Neural progenitor cell (in vitro differentiated cells): ENCODE measurements at places on chromosomes 1 and 21. TPM values are rescaled to one million over a fixed set of nuclear protein-coding genes. Genes with fewer than 3 reads are reported as not detected.

DNA sequence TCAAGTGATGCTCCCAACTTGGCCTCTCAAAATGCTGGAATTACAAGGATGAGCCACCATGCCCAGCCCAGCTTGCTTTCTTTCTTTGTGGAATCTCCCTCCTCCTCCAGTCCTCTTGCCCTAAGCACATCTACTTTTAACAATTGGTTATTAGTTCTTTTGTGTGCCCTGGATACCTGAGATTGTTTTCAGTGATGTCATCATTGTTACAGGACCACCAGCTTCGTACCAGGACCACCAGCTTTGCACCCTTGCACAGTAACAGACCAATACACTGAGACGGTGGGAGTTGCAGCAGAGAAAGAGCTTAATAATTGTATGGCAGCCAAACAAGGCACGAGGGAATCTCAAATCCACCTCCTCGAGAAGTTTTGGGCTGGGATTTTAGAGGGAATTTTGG is 71.3 kb downstream of the CNIH3 start:
- peaks cover 1% of the 10 kb centered on the region for H3K4me1 ChIP-seq
- no peak for DNase-seq
- no peak overlapping the region for H3K27ac ChIP-seq
- no peaks in the 10 kb centered on the region for H3K36me3 ChIP-seq
- H3K4me3 ChIP-seq: no peak overlapping the region

AUNIP gene
- 15.2 and 17.1 TPM in 2 replicates for total RNA-seq

- no peak for DNase-seq
- H3K27ac ChIP-seq: no peak overlapping the region
- no peaks in the 10 kb centered on the region for H3K36me3 ChIP-seq
- H3K4me1 ChIP-seq: peaks cover 18% of the 10 kb centered on the region
- H3K27me3 ChIP-seq: peaks cover 35% of the 10 kb centered on the region
Observed at GRCh38 chr1:241419986-241420385, 63.0 kb upstream of the RGS7 start.

DNA sequence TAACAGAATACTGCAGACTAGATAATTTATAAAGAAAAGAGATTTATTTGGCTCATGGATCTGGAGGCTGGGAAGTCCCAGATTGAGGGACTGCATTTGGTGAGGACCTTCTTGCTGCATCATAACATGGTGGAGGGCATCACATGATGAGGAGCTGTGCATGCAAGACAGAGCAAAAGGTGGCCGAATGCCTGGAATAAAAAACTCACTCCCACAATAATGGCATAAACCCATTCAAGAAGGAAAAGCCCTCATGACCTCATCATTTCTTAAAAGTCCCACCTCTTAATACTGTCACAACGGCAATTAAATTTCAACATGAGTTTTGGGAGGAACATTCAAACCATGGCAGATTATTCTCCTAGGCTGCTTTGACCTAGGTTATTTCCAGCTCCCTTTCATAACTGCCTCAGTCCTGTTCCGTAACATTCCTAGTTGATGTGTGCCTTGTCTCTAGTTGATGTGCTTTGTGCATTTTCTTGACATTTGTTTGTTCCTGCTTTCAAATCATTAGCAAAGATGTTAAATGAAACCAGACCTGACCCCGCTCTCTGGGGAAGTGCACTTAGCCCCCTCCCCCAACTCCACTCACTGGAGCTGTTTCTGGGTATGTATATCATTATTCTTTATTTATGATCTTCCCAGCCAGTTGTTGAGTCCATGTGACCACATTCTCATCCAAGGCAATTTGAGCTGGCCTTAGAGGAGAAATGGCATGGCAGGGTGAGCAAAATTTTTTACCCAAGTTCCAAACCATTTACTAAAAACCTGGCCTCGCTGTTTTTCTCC is 148.5 kb downstream of the GDAP2 start:
- DNase-seq: no peak
- no peaks in the 10 kb centered on the region for H3K4me1 ChIP-seq
- no peaks in the 10 kb centered on the region for H3K27me3 ChIP-seq
- no peak overlapping the region for H3K4me3 ChIP-seq
- H3K27ac ChIP-seq: no peak overlapping the region

- H3K4me3 ChIP-seq: no peak overlapping the region
- H3K4me1 ChIP-seq: no peaks in the 10 kb centered on the region
- H3K27ac ChIP-seq: no peak overlapping the region
- no peaks in the 10 kb centered on the region for H3K27me3 ChIP-seq
- DNase-seq: no peak
Observed at GRCh38 chr21:44482581-44483287, 27.4 kb downstream of the LRRC3 start.

- H3K27ac ChIP-seq: no peak overlapping the region
- H3K27me3 ChIP-seq: no peaks in the 10 kb centered on the region
- H3K4me1 ChIP-seq: peaks cover 18% of the 10 kb centered on the region
- no peaks in the 10 kb centered on the region for H3K36me3 ChIP-seq
- peak; percentile 60 for DNase-seq
Observed at GRCh38 chr1:43885279-43885801, 48.3 kb upstream of the ARTN start.

- DNase-seq: no peak
- no peaks in the 10 kb centered on the region for H3K36me3 ChIP-seq
- H3K4me1 ChIP-seq: no peaks in the 10 kb centered on the region
- no peaks in the 10 kb centered on the region for H3K27me3 ChIP-seq
Observed at GRCh38 chr21:30447056-30447455, 7.0 kb downstream of the KRTAP15-1 start.

GRCh38 chr1:246583448-246584185 is 17.4 kb downstream of the CNST start:
- H3K4me3 ChIP-seq: no peak overlapping the region
- no peaks in the 10 kb centered on the region for H3K4me1 ChIP-seq
- no peak for DNase-seq
- H3K27ac ChIP-seq: no peak overlapping the region
- no peaks in the 10 kb centered on the region for H3K36me3 ChIP-seq
- no peaks in the 10 kb centered on the region for H3K27me3 ChIP-seq

DNA sequence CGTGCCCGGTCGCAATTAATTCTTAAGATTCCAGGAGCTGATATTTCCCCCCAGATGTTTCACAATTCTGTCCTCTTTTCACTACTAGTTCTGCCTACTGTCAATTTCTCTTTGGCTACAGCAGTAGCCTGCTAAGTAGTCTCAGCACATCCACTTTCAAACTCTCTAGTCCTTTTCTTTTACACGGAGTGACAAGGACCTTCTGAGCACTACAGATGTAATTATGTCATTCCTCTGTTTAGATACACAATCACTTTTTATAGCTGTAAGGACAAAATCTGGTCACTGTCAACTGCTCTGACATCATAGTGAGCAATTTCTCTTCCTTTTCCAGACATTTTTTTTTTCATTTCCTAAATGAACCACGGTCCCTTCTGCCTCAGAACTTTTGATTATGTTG is 421.7 kb upstream of the CHRM3 start:
- H3K4me3 ChIP-seq: no peak overlapping the region
- H3K4me1 ChIP-seq: no peaks in the 10 kb centered on the region
- no peak for DNase-seq
- no peaks in the 10 kb centered on the region for H3K36me3 ChIP-seq
- H3K27ac ChIP-seq: no peak overlapping the region
- no peaks in the 10 kb centered on the region for H3K27me3 ChIP-seq

- no peak overlapping the region for H3K4me3 ChIP-seq
- H3K4me1 ChIP-seq: peaks cover 12% of the 10 kb centered on the region
- DNase-seq: no peak
- H3K27ac ChIP-seq: no peak overlapping the region
- H3K36me3 ChIP-seq: no peaks in the 10 kb centered on the region
- no peaks in the 10 kb centered on the region for H3K27me3 ChIP-seq
Observed at GRCh38 chr1:173666646-173667045, 3.0 kb downstream of the ANKRD45 start.

DNA sequence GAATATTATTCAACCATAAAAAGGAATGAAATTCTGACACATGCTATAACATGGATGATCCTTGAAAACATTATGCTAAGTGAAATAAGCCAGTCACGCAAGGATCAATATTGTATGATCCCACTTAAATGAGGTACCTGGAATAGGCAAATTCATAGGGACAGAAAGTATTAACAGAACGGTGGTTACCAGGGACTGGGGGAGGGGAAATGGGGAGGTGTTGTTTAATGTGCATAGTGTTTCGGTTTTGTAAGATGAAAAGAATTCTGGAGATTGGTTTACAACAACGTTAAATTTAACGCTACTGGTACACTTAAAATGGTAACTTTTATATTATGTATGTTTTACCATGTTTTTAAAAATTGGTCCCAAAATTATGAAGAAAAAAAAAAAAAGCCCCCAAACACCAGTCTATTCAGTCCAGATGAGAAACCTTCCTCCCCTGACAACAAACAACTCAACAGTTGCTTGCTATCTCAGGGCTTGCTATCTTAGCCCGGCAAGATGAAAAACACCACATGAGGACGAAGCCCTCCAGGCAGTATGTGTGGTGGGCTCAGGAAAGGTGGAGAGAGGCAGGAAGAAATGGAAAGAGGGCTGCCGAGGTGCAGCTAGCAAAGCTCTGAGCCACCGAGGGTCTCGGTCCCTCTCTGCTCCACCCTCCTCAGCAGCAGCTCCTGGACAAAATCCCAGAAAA is 8.5 kb downstream of the NUAK2 start:
- H3K36me3 ChIP-seq: peaks cover 22% of the 10 kb centered on the region
- H3K27me3 ChIP-seq: no peaks in the 10 kb centered on the region
- peak overlapping the region; percentile 100 for H3K27ac ChIP-seq
- peak overlapping the region; percentile 51 for H3K4me3 ChIP-seq
- peaks cover 71% of the 10 kb centered on the region for H3K4me1 ChIP-seq

GRCh38 chr1:55814967-55815366 is 599.8 kb upstream of the USP24 start:
- no peak for DNase-seq
- H3K27ac ChIP-seq: no peak overlapping the region
- H3K4me1 ChIP-seq: no peaks in the 10 kb centered on the region
- H3K27me3 ChIP-seq: no peaks in the 10 kb centered on the region
- H3K4me3 ChIP-seq: no peak overlapping the region

EDARADD gene
- 1.4 and 1.7 TPM in 2 replicates for total RNA-seq

DNA sequence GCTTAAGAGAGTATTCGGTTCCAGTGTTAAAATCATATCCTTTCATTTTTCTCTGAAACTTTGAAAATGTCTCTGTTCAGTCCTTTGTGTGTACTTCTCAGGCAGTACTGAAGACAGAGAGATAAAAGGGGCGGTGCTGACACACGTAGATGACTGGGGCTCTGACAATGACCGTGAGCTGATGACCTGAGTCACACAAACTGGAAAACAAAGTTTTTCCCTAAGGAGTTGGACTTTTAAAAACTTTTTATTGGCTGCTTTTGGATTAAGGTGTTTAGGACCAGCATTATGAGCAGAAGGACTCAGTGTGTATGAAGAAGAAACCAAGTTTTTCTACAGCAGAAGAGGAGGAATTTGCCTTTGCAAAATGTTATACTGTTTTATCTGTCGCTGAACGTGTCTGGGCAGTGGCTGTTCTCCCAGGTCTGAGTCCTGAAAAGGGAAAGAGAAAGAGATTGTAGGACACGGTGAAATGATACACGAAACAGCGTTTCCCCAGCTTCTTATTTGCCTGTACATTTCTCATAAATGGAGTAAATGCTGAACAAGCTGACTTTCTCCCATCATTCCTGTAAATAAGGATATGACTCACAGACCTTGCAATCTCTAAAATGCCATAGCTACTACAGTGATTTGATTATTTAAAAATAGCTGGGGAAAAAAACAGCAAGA is 51.5 kb downstream of the MAP3K7CL start:
- H3K4me1 ChIP-seq: no peaks in the 10 kb centered on the region
- no peak overlapping the region for H3K4me3 ChIP-seq
- H3K27me3 ChIP-seq: no peaks in the 10 kb centered on the region
- H3K27ac ChIP-seq: no peak overlapping the region
- no peak for DNase-seq

DNA sequence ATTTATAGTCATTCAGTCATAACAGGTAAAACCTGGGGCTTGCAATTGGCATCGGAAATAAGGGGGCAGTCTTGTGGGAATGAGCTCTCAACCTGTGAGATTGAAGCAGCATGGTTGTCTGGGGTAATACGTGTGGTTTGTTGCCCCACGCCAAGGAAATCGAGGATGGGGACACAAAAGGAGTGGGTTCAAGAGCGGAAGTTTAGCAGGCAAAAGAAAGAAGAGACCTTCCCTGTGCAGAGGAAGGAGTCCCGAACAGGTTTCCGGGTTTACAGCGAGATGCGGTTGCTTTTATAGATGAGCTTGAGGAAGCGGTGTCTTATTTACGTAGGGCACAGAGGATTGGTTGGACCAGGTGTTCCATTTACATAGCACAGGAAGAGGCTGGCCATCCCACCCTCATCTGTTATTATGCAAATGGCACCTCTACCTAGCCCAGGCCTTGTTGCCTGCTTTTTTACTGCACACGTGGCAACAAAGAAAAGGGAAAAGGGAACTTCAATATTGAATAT is 37.3 kb downstream of the IFNAR1 start:
- no peaks in the 10 kb centered on the region for H3K27me3 ChIP-seq
- H3K36me3 ChIP-seq: no peaks in the 10 kb centered on the region
- peak overlapping the region; percentile 39 for H3K4me3 ChIP-seq

PRR9 gene
- total RNA-seq: not detected in 2 replicates

GRCh38 chr1:27527890-27528817 is 38.2 kb upstream of the WASF2 start:
- H3K4me1 ChIP-seq: peaks cover 50% of the 10 kb centered on the region
- H3K4me3 ChIP-seq: peak overlapping the region; percentile 56
- no peak overlapping the region for H3K27ac ChIP-seq
- DNase-seq: peak; percentile 84
- no peaks in the 10 kb centered on the region for H3K36me3 ChIP-seq

PRAMEF27 gene
- not detected in 2 replicates for total RNA-seq

- DNase-seq: no peak
- H3K36me3 ChIP-seq: no peaks in the 10 kb centered on the region
- no peak overlapping the region for H3K27ac ChIP-seq
Observed at GRCh38 chr1:24501371-24502064, 1.1 kb upstream of the RCAN3 start.

TTC13 gene
- 20.8 and 23.0 TPM in 2 replicates for total RNA-seq

DNA sequence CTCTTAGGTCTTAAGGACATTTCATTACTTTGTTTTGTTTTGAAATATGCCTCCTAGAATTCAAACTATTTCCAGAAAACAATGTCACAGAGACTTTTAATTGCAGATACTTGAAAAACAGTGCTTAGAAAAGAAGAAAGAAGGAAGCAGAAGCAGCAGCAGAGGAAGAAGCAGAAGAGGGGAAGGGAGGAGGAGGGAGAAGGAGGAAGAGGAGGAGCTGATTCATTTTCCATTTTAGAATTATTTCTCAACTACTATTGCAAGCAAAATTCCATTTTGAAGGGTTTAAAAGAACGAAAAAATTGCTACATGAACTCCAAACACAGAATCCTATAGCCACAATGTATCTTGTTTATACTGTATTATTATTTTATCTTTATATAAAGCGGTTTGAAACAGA is 13.9 kb downstream of the RC3H1 start:
- no peak overlapping the region for H3K27ac ChIP-seq
- H3K27me3 ChIP-seq: no peaks in the 10 kb centered on the region
- H3K4me1 ChIP-seq: no peaks in the 10 kb centered on the region
- no peak overlapping the region for H3K4me3 ChIP-seq

DNA sequence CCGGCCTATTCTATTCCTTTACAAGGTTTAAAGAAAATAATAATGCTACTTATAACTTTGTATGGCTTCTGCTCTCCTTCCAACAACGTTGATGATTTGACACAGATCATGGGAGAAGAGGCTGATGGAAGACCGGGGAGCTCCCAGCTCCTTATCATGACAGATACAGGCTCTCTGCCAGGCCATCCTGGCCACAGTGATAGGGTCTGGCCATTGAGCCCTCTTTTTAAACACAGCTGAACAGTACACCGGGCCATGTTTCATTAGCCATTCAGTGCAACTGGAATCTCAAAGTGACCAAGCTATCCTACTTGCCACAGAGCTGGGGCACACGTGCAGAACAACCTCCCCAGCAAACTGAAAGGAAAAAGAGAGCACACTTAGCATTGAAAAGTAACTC is 34.9 kb downstream of the DNAJC11 start:
- no peaks in the 10 kb centered on the region for H3K27me3 ChIP-seq
- H3K4me3 ChIP-seq: no peak overlapping the region
- H3K4me1 ChIP-seq: no peaks in the 10 kb centered on the region

CFHR1 gene
- total RNA-seq: not detected in 2 replicates
